C1 segment of cervical spinal cord (tissue), 14 donors: ENCODE measurements at places on chromosomes 5 and 9.

GRCh38 chr9:134419000-134419683 lies 92.9 kb downstream of the RXRA start:
- no peak for DNase-seq

DNA sequence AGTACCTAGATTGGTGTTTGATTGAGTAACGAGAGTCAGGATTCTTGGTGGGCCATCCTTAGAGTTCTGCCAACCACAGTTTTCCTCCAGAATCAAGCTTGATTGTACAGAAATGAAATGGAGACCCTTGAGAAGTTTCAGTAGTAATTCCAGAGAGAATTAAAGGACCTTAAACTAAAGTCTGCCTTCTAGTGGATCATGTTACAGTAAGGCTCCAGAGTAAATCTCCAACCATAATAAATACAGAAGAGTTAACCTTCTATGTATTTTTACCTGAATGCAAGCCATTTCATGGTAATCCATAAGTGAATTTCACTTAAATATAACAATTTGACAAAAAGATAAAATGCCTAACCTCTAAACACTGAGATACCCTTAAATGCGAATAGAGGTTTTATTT lies 53.0 kb upstream of the CNTLN start:
- no peak for DNase-seq

DNA sequence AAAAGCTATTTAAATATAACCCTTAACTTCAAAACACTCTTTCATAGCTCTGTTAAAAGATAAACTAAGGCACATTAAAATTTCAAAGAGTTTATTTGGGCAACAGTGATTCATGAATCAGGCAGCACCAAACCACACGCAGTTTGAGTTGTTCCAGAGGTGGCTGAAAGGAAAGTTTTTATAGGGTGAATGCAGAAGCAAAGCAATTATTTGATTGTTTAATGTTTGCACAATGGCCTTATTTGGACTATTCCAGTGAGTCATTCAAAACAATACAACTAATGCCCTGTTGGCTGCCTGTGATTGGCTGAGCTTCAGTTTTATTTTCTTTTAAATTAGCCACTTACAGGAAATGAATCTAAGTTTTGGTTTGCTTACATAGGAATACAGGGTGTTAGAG lies 125.3 kb downstream of the CEP120 start:
- no peak for DNase-seq

DNA sequence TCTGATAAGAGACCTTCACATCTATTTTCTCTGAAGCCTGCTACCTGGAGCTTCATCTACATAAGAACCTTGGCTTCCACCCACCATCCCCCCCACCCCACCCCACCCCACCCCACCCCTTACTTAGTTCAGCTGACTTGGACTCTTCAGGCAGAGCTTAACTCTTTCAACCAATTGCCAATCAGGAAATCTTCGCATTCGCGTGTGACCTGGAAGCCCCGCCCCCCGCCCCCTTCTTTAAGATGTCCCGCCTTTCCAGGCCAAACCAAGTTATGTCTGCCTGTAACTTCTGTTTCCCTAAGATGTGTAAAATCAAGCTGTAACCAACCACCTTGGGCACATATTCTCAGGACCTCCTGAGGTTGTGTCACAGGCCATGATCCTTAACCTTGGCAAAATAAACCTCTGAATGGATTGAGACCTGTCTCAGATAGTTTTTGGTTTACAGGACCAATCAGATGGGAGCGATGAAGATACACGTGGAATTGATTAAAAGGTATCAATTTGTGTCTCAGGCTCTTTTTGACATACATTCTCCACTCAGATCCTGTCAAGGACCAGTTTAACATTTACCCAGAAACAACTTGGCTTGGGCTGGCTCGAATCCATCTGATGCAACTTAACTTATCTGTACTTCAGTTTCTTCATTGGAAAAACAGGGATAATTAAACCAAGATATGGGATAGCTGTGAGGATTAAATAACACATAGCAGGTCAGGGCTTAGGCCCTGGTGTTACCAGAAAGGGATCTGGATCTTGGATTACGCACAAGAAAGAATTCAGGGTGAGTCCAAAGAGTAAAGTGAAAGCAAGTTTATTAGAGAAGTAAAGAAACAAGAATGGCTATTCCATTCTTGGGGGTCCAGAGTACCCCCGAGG lies 43.6 kb downstream of the GALNT12 start:
- DNase-seq = no peak

DNA sequence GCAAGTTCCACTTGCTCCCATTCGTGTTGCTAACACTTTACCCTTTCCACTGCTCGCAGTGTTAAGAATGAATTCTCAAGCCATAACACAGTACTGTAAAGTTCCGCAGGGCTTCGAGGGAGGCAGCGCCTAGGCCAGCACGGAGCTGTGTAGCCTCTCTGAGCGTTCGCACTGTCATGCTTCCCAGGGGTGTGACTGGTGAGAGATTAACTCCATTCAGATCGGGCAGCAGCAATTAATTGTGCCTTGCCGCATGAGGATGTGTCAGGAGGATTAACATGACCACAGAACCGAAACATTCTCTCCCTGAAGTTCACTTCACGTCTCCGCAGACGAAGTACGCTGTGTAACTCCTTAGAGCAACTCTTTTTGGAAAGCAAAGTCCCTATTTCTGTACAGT lies 23.2 kb downstream of the ZBTB34 start:
- DNase-seq = no peak

GRCh38 chr9:29999645-30000044 lies 2384.8 kb upstream of the ACO1 start:
- DNase-seq = no peak

DNA sequence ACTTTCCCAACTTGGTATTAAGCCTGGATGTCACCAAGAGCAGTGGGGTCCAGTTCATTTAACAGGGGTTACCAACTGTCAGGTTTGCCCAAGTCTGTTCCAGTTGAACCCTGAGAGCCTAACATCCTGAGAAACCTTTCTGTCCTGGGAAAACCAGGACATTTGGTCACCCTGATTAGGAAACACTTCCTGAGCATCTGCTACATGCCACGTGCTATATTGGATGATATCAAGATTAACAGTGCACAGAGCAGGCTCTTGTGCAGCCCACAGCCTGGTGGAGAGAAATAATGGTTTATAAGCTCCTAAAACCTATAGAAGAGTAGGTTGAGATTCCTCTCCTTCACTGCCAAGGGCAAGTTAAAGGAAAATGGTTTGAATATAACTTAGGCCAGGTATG lies 102.9 kb upstream of the RAD23B start:
- no peak for DNase-seq

GRCh38 chr5:154766558-154767281 lies 11.5 kb downstream of the LARP1 start:
- no peak for DNase-seq

GRCh38 chr9:129126749-129127618 lies 15.8 kb downstream of the PTPA start:
- DNase-seq = no peak

- DNase-seq = no peak
These were observed 2.6 kb downstream of the SLC6A7 start for GRCh38 chr5:150192462-150192861.

DNA sequence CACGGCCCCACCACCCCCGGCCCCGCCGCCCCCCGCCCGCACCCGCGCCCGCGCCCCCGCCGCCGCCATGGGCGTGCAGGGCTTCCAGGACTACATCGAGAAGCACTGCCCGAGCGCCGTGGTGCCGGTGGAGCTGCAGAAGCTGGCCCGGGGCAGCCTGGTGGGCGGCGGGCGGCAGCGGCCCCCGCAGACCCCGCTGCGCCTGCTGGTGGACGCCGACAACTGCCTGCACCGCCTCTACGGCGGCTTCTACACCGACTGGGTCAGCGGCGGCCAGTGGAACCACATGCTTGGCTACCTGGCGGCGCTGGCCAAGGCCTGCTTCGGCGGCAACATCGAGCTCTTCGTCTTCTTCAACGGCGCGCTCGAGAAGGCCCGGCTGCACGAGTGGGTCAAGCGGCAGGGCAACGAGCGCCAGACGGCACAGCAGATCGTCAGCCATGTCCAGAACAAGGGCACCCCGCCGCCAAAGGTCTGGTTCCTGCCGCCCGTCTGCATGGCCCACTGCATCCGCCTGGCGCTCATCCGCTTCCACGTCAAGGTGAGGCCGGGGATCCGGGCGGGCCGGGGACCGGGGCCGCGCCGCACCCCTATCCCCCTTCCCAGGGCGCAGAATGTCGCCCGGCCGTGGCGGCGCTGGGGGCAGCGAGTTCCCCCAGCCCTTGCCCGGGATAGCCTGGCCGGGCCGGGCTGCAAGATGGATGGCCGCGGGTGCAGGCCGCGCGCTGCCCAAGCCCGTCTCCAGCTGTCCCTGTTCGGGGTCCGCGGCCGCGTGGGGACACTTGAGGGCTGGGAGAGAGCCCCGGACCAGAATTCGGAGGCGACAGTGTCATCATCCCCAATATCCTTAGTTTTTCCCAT lies 594 bp downstream of the FAM120A start:
- peak; percentile 61 for DNase-seq

DNA sequence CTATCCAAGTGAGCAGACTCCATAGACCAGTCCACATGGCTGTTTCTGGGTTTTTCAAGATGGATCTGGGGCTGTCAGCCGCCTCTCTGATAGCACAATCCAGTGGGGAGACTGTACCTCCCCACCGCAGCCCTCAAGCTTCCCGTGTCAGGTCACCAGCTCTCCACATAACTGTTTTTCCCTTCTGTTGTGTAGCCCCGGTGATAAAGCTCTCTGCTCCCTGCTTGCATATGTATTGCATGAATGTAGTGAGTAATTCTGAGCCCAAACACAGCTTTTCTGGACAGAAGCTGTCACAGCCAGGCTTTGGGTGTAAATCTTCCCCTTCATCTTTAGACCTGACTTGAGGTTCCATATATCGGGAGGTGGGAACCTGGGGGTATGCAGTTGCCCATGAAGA lies 23.1 kb upstream of the CFAP157 start:
- DNase-seq = no peak

GRCh38 chr9:95752129-95752731 lies 123.3 kb upstream of the ERCC6L2 start:
- DNase-seq = no peak

DNA sequence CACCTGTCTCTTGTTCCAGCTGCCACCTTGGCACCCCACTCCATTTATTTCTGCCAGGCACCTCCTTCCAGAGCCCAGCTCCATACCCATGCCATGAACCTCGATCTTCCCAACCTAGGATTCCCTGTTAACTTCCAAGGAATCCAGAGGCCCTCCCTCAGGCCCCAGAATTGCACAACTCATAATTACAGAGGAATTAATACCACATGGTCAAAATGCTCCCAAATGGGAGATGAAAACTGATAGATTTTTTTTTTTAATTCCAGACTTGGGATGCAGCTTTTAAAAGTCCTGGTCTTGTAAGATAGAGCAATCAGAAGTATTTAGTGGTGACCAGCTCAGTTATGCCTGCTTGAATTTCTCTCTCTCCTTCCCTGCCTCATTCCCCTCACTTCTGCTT lies 96.2 kb upstream of the CCDC112 start:
- DNase-seq = no peak

GRCh38 chr9:81737871-81738507 lies 48.6 kb upstream of the TLE1 start:
- no peak for DNase-seq

GRCh38 chr9:91710158-91710557 lies 239.9 kb downstream of the ROR2 start:
- no peak for DNase-seq

DNA sequence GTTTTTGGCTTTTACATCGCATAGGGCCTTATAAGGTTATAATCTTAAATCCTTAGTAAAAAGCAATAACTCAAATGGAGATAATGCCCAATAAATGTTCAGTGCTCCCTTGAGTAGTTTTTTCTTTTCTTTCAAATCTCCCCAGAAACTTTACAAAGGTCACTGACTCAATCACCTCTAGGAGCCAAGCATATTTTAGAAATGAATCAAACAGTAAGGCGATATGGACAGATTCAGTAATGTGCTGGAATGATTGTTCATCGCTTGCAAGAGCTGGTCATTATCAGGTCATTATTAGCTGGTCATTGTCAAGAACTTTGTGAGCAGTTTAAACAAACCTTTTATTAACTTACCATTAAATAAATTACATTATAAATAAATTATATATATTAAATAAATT lies 130.4 kb upstream of the SLIT3 start:
- no peak for DNase-seq

GRCh38 chr5:147240266-147240985 lies 5.6 kb downstream of the STK32A start:
- no peak for DNase-seq

GRCh38 chr9:5025416-5025815 lies 40.3 kb downstream of the JAK2 start:
- DNase-seq = no peak

GRCh38 chr5:59246145-59246869 lies 647.2 kb downstream of the PDE4D start:
- DNase-seq = no peak

DNA sequence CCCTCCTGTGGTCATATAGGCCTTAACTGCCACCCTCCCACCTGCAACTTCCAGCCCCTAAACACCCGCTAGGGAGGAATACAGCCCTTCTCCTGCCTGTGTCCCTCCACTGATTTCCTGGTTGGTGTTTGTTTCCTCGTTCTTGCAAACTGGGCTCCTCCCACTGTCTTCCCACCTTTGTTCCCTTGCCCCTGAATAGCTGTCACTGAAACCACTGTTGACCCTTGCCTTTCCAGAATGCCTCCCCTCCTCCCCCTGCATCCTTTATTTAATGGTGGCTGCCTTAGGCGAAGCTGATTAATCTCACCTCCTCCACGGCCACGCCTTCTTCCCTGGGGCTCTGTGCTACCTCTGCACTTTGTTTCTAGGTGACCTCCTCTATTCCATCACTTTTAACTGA lies 626.7 kb downstream of the BNC2 start:
- no peak for DNase-seq

DNA sequence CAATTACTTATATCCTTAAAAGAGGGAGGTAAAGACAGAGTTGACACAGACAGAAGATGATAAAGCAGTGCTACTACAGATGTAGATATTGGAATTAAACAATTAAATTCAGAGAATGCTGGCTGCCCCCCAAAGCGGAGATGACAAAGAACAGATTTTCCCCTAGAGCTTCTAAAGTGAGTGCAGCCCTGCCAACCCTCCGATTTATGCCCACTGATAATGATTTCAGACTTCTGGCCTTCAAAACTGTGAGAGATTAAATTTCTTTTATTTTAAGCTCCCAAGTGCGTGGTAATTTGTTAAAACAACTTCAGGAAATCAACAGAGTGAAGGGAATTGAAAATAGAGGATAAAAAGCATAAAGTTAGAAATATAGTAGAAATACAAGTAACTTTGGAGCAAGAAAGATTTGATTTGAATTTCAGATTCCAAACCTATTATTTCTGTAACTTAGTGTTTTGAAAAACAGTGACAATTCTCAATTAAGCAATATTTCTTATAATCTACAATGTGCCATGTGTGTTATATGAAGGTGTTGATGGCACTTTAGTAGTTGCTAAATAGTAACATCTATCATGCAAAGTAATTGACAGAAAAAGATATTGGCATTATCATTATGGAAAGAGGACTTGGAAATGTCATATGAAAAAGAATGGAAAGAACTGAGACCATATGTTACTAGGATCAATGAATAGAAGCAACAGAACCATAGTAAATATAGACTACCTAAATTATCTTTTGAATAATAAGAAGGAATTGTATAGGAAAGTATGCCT lies 946.4 kb upstream of the PTPRD start:
- DNase-seq = no peak

- no peak for DNase-seq
These were observed 62.1 kb downstream of the PDE4D start for GRCh38 chr5:59831326-59832010.

GRCh38 chr9:85053206-85053786 lies 383.8 kb downstream of the NTRK2 start:
- no peak for DNase-seq

GRCh38 chr5:160537116-160537515 lies 115.5 kb downstream of the PTTG1 start:
- DNase-seq = no peak
